GM23338 (cell line): ENCODE measurements at places on chromosomes 7 and 10. TPM values are rescaled to one million over a fixed set of nuclear protein-coding genes. Genes with fewer than 3 reads are reported as not detected.

GRCh38 chr7:99143521-99143852 is 421 bp downstream of the SMURF1 start:
- peak overlapping the region; percentile 68 for H3K4me3 ChIP-seq
- no peaks in the 10 kb centered on the region for H3K36me3 ChIP-seq
- peaks cover 24% of the 10 kb centered on the region for H3K4me1 ChIP-seq
- H3K27me3 ChIP-seq: no peaks in the 10 kb centered on the region
- DNase-seq: no peak

- no peaks in the 10 kb centered on the region for H3K36me3 ChIP-seq
- no peak for DNase-seq
- no peak overlapping the region for H3K27ac ChIP-seq
- H3K27me3 ChIP-seq: no peaks in the 10 kb centered on the region
Observed at GRCh38 chr10:12327074-12327473, 22.3 kb upstream of the CAMK1D start.

GRCh38 chr10:131702531-131703356 is 198.1 kb upstream of the PPP2R2D start:
- DNase-seq: no peak
- no peaks in the 10 kb centered on the region for H3K4me1 ChIP-seq
- no peak overlapping the region for H3K4me3 ChIP-seq
- H3K36me3 ChIP-seq: no peaks in the 10 kb centered on the region
- H3K27ac ChIP-seq: no peak overlapping the region
- H3K27me3 ChIP-seq: no peaks in the 10 kb centered on the region

- H3K36me3 ChIP-seq: no peaks in the 10 kb centered on the region
- peak; percentile 43 for DNase-seq
- peak overlapping the region; percentile 70 for H3K27ac ChIP-seq
- no peaks in the 10 kb centered on the region for H3K27me3 ChIP-seq
- peak overlapping the region; percentile 46 for H3K4me3 ChIP-seq
Observed at GRCh38 chr10:61986382-61986781, 84.9 kb downstream of the ARID5B start.

DNA sequence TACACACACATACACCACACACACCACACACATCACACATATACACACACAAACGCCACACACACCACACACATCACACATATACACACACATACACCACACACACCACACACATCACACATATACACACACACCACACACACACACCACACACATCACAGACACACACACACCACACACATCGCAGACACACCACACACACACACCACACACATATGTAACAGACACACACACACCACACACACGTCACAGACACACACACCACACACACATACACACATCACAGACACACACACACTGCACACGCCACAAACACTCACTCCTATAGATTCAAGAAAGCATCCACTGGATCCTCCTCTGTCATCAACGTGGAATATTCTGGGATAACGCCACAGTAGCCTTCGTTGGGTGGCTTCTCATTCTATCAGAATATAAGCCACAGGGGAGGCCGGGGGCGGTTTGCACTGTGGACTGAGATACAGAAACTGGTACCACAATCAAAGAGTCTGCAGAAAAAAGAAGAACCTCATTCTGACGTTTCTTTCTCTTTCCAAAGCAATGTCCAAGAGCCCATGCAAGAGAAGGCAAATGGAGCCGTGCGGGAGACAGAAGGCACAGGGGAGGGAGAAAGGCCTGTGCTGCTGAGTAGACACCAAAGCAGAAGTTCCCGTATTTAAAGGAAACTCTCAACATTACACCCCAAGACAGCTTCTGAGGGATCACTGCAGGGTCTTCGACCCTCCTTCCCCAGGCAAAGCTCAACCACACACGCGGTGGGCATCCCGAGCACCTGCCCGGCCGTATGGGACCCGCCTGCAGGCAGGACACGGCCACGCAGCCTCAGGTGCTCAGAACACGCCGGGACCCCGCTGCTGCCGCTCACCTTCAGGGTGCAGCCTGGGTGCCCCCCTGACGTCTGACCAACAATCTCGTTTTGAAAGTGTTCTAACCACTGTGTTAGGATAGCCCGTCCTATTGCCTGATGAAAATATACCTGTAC is 321.2 kb downstream of the DNAJB6 start:
- no peak overlapping the region for H3K4me3 ChIP-seq
- DNase-seq: no peak
- H3K36me3 ChIP-seq: no peaks in the 10 kb centered on the region
- H3K4me1 ChIP-seq: no peaks in the 10 kb centered on the region
- H3K27ac ChIP-seq: no peak overlapping the region

- H3K4me3 ChIP-seq: no peak overlapping the region
- H3K4me1 ChIP-seq: peaks cover 6% of the 10 kb centered on the region
- H3K27me3 ChIP-seq: peaks cover 50% of the 10 kb centered on the region
- H3K36me3 ChIP-seq: no peaks in the 10 kb centered on the region
- no peak for DNase-seq
Observed at GRCh38 chr10:25177754-25178135, 2.9 kb downstream of the GPR158 start.

- no peaks in the 10 kb centered on the region; the same call in 1 of the 2 replicates for H3K4me1 ChIP-seq
- no peak overlapping the region for H3K4me3 ChIP-seq
- no peak for DNase-seq
- H3K27me3 ChIP-seq: peaks cover 38% of the 10 kb centered on the region
- no peak overlapping the region for H3K27ac ChIP-seq
- no peaks in the 10 kb centered on the region for H3K36me3 ChIP-seq
Observed at GRCh38 chr7:64875258-64875657, 27.8 kb upstream of the ZNF273 start.

The TES gene
- total RNA-seq: 38.3 and 42.4 TPM in 2 replicates
